ENCODE measurements at places on chromosomes 16 and 17.
A peak's percentile ranks its signal among the peaks of the same experiment; 100 is the strongest.

DNA sequence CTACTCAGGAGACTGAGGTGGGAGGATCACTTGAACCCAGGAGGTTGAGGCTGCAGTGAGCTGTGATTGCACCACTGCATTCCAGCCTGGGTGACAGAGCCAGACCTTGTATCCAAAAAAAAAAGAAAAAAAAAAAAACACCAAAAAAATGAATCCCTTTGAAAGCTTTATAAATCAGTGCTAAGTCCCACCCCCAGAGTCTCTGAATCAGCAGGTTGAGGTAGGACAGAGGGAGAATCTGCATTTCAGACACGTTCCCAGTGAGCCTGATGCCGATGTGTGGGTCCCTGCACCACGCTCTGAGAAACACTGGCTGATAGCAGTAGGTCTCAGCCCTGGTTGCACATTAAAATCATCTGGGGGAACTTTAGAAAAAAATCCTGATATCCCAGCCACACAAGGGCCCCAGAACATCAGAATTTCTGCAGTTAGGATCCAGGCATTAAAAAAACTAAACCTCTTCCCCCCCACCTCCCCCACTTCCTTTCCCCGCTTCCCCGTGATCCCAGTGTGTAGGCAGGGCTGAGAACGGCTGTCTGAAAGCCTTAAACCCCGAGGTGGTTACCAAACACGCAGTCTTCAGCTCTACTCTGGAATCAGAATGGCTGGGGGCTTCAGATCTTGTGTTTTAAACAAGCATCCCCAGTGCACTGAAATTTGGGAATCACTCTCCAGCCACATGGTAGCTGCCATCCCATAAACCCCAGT lies 27.3 kb upstream of the GPRC5B start:
- DNase-seq = no peak

DNA sequence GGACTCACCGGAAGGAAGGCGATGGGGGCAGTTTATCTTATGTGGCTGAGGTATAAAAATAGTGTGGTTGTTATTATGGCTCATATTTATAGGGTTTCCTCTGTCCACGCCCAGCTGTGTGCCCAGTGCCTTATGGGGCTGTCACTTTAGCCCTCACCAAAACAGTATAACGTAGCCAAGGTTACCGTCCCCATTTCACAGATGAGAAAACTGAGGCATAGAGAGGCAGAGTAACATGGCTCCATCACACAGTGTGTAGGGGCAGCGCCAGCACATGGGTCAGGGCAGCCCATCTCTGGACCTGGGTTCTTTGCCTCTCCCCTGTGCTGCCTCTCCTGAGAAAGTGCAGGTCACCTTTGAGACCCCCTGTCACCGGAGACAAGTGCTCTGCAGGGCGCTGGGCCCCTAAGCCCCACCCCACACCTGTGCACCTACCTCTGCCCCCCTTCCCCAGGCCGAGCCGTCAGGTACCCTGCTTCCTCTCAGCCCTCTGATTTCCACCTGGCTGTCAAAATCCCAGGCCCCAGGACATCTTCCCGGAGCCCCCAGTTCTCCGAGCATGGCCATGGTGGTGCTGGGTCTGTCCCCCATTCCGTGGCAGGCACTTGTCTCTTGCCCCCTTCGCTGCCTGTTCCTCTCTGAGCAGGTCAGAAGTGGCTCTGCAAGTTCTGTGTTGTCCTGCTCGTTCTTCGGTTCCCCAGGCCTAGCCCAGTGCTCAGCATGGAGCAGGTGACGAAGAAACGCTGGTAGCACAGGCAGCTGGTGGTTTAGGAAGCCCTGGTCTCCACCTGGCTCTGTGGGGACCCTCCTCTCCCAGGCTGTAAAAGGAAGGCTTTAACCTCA lies 7.2 kb downstream of the KIAA0513 start:
- DNase-seq = no peak

DNA sequence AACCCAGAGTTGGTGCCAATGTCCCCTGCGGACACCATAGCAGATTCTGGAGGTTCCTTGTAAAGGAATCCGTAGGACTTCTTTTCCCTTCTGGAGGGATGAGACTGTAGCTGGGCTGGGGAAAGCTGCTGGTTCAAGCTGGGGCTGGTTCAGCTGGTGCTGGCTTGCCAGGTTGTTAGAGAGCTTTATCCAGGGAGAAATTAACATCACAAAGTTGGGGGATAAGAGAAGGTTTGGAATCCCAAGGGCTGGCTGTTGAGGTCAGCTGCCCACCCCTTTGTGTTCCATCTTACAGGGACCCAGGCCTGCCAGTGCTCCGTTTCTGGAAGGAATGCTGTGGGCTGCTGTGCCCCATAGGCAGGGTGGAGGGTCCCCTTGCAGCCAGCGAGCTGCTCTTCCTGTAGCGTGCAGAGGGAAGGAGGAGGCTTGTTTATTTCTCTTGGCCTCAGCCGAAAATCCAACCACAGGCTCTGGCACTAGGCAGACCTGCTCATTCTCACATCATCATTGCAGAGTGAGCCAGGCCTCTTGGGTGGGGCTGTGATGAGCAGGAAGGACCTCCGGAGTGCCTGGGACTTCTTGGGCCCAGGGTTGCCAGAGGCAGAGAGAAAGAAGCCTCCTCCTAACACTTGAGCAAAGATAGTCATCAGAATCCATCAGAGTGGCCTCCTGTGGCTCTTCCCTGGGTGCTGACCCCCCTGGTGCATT lies 251.1 kb downstream of the SEC14L1 start:
- no peak for DNase-seq

DNA sequence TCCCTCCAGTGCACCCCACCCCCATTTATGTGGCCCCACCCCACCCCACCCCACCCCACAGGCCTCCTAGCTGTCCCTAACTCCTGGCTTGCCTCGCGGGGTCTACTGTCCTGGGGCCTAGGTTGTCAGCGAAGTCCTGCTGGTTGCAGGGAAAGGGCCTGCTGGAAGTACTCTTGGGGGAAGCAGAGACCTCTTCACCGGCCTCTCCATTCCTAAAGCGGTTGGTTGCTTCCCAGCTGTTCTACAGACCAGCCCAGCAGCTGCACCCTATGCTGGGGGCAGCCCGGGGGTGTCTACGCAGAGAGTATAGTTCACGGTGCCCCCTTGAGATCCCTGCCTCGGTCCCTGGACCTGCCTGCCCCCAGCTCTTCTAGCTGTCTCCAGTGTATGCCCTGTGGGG lies 56.2 kb downstream of the BAIAP2 start:
- no peak for DNase-seq

GRCh38 chr16:1949507-1949906 lies 5.0 kb downstream of the RPL3L start:
- no peak for DNase-seq

GRCh38 chr16:17654142-17654541 lies 183.4 kb upstream of the XYLT1 start:
- DNase-seq = no peak

DNA sequence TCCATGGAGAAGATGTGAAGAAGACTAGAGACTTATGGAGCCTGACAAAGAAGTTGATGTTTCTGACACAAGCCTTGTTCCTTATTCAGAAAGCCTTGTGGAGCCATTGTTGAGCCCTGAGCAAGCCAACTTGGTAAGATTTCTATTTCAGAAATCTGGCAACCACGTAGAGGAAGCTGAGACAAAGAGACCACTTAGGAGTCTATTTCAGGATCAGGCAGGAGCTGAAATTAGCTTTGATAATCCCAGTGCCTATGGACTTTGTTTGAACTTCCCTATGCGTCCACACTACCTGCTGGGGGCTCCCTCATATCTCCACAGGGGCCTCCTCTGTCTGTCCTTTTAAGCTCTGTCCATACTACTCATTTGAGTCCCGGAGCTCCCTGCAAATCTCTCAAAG lies 540.0 kb upstream of the GOT2 start:
- DNase-seq = no peak

DNA sequence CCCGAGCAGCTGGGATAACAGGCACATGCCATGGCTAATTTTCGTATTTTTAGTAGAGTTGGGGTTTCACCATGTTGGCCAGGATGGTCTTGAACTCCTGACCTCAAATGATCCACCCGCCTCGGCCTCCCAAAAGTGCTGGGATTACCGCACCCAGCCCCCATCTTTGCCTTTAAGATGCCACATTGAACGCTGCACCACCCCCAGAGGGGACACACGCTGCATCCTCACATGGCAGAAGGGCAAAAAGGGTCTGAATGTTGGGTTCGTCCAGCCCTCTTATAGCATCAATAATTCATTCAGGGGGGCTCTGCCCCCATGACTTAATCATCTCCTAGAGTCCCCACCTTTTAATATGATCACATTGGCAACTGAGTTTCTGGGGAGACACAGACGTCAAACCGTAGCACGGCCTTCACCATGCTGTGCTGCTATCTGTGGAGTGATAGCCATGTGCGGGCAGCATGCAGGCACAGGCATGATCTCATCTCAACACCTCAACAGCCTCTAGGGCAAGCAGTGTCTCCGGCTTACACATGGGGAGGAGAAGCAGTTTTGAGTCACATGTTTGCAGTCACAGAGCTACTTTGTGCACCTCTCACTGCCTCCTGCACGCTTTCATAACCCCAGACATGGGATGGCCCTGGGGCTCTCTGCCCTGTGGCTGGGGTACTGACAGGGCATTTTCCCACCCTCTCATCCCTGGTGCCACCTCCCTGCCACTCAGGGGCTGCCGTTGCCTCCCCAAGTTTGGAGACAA lies 30.0 kb downstream of the IL21R start:
- no peak for DNase-seq

GRCh38 chr17:338442-339192 lies 14.0 kb downstream of the RPH3AL start:
- DNase-seq = no peak

DNA sequence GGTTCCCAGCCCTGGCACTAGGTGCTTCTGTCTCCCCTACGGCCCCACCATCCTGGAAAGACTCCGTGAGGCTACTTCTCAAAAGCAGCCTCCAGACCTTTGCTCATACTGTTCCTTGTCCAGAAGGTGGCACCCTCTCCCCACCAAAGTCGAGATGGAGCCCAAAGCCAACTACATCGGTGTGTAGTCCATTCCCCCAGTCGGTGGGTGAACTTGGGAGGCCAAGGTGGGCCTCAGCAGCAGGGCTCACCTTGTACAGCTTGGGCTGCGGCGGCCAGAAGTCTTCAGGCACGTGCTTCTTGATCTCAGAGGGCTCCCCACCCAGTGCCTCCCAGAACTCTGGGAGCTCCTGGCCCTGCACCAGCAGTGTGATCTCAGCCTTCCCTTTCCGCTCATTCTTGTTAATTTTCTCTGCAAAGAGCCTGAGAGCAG lies 10.2 kb downstream of the FLII start:
- DNase-seq = peak; percentile 81

DNA sequence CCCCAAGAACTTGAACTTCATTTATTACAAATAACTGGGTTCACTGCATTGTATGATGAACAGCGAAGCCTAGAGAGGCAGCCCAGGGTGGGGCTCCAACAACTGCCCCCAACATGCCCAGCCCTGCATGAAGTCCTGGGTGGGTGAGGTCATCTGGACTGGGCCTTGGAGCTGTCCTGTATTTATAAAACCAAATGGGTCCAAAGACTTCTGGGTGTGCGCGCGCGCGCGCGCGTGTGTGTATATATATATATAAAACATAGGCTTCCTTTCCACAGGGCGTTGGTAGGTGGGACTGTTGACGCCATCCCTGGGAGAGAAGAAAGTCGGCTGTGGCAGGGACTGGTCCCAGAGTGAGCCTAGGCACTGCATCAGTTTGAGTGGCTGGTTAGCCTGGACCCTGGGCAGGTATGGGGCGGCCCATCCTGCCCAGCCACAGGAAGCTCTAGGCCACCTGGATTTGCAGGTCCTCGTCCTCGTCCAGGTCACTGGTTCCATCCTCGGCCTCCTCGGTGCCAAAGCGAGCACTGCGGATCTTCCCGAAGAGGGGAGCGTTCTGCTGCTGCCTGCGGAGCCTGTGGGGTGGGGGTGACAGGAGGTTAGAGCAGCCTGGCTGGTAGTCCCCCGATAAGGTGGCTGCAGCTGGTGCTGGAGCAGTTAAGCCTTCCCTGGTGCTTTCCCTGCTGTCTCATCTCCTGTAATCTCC lies 23.9 kb downstream of the CCDC102A start:
- DNase-seq = no peak

DNA sequence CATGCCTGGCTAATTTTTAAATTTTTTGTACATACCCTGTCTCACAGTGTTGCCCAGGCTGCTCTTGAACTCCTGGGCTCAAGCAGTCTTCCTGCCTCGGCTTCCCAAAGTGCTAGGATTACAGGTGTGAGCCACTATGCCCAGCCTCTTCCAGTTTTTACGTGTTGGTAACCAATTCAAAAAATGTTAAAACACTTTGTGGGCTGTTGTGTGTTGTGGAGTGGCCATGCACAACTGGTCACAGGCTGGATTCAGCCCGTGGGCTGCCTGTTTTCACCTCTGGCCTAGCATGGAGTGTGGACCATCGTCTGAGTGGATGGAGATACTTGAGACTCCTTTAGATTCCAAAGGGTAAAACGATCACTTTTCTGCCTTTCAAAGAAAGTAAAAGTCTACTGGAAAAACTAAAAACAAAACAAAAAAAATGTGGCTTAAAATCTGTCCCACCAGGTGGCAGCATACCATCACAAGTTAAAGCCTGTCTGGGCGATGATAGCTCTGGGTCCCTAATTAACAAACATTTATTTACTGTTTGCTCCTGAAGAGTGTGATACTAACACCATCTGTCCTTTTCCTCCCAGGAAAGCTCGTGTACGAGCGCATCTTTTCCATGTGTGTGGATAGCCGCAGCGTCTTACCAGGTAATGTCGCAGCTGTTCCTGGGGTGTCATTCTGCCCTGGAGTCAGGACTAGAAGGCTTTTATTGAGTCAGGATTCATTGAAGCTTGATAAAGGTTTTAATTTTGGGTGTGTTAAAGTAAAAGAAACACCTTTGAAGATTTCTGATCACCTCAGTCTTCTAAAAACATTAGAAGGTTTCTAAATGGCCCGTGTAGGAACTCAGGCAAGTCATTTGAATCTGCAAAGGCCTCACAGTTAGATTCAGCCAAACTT lies 45.8 kb downstream of the VPS35L start:
- DNase-seq = peak; percentile 59

GRCh38 chr16:79901522-79901921 lies 301.0 kb upstream of the MAF start:
- no peak for DNase-seq

DNA sequence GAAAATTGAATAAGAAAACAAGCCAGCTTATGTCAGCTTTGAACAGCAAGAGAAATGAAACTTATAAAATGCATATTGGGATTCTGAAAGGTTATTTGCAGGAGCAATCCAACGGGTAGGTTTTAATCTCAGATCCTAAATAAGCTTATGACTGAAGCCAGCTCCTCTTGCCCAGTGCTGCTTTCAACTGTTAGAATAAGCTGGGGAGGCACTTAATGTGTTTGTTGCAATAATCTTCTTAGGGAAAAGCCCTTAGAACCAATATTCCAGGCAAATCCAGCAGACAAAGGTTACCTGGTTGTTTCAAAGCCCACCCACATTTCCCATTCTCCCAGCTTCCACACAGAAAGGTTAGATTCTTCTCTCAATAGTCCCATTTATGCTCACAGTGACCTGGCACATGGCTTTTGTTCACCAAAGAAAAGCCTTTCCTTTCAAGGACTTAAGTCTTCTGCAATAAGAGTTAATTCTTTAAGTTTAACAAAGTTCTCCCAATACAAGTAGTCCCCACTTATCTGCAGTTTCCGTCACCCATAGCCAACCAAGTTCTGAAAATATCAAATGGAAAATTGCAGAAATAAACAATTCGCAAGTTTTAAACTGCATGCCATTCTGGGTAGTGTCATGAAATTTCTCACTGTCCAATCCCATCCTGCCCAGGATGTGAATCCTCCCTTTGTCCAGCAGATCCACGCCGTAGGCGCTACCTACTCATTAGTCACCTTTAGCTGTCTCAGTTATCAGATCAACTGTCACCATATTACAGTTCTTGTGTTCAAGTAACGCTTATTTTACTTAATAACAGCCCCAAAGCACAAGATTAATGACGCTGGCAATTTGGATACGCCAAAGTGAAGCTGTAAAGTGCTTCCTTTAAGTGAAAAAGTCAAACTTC lies 5.9 kb downstream of the TEX2 start:
- DNase-seq = no peak

Data from muscle of arm (tissue), 14 donors.